ENCODE measurements at places on chromosomes 7 and 10.

- no peak for DNase-seq
Observed at GRCh38 chr10:7649673-7650300, 17.0 kb downstream of the ITIH5 start.

- no peak for DNase-seq
Observed at GRCh38 chr10:50397312-50398140, 146.2 kb upstream of the ASAH2 start.

DNA sequence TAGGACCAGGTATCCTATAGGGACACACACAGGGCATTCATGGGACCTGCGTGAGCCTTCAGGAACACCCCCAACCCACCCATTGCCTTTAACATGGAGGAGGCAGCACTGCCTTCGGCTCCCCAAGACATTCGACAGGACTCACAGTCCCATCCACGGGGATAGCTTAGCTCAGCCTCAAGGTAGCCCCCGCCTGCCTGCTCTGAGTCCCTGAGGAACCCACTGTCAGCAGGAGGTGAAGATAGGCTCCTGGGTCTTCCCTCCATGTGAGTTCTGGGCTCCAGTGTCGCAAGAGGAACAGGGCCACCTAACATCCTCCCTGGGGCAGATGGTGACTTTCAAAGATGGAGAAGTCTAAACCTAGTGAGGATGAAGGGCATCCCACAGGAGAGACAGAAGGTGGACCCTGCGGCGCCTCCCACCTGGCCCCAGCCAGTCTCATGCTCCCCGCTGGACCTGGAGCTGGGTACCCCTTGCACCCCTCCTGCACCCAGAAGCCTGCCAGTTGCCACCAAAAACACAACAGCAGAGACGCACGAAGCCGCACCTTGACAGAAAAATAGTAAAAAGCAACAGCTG is 4.9 kb upstream of the ADIRF start:
- no peak for DNase-seq

GRCh38 chr10:44398271-44398670 is 13.4 kb upstream of the CXCL12 start:
- no peak for DNase-seq

DNA sequence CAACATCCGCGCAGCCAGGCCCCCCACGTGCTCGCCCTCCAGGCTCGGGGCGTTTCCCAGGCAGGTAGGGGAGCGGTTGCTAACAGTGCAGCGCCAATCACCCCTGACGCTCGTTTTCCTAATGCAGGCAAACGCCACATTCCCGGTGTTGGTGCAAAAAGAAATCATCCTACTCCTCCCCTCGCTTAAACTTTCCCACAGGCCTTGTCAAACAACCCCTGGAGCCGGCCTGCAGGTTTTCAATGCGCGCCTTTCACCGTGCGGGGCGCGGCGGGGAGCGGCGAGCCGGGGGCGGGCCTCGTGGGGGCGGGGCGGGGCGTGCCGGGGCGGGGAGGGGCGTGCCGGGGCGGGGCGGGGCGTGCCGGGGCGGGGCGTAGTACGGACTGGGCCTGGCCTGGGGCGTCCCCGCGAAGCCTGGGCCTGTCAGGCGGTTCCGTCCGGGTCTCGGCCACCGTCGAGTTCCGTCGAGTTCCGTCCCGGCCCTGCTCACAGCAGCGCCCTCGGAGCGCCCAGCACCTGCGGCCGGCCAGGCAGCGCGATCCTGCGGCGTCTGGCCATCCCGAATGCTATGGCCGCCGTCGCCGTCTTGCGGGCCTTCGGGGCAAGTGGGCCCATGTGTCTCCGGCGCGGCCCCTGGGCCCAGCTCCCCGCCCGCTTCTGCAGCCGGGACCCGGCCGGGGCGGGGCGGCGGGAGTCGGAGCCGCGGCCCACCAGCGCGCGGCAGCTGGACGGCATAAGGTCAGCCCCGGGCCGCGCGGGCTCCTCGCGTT is at the start of gene ECHDC3:
TSS of gene ECHDC3 (plus strand) at position 374 of the 770 bp plus-strand sequence. CDS start at position 569, 195 bp downstream.
- peak; percentile 17 for DNase-seq

DNA sequence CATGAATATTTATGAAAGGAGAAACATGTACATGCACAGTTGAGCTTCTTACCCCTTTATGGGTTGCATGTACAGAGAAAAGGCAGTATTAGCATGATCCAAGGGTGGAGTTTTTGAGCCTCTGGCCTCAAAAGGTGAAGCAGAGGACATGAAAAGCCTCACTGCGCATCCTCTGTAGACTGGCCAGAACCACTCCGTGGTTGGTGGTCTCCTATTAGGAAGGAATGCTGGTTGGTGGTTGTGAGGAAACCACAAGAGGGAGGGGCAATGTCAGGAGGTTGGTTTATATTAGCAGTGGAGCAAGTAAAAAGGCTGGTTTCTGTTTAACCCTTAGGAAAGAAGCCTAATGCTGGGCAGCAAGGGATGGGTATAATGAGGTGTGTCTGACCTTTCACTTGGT is 37.5 kb downstream of the AHCYL2 start:
- peak; percentile 28 for DNase-seq

GRCh38 chr7:23022258-23022769 is 8.4 kb upstream of the HYCC1 start:
- DNase-seq: peak; percentile 86

DNA sequence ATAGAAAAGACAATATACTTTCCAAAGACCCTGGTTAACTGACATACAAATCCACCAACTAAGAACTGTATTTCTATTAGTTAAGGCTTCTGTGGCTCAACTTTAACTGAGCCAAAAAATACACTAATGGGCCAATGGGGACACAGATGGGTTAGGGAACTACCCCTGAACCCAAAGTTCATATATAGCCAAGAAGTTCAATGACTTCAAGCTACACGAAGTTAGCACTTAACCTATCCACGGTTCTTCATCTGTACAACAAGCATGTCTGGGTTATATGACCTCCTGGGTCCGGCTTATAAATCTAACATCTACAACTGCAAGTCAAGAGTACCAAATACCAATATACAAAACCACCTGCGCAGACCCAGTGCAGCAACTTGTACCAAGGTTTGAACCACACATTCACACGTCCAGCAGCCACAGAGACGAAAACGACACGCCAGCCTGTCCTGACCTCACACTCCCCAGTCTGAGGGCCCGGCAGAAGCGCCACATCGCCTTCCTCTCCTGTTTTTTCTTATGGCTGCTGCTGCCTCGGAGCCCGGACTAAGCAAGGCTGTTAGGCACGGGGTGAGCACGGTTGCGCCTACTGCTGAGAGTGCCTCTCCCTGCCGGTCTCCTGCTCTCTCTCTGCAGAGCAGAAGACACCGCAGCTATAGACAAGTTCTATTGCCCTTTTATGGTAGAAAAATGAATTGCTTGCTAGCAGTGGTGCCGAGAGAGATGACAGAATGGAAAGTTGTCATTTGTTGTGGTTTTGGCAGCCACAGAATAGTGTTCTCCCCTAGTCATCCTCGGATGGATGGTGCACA is 86.3 kb downstream of the RNF216 start:
- peak; percentile 98 for DNase-seq

GRCh38 chr10:86690657-86691084 is 22.4 kb downstream of the LDB3 start:
- DNase-seq: no peak

- DNase-seq: no peak
Observed at GRCh38 chr7:69122953-69123352, 475.3 kb upstream of the AUTS2 start.

GRCh38 chr10:28254290-28254985 is 48.4 kb downstream of the MPP7 start:
- peak; percentile 58 for DNase-seq

DNA sequence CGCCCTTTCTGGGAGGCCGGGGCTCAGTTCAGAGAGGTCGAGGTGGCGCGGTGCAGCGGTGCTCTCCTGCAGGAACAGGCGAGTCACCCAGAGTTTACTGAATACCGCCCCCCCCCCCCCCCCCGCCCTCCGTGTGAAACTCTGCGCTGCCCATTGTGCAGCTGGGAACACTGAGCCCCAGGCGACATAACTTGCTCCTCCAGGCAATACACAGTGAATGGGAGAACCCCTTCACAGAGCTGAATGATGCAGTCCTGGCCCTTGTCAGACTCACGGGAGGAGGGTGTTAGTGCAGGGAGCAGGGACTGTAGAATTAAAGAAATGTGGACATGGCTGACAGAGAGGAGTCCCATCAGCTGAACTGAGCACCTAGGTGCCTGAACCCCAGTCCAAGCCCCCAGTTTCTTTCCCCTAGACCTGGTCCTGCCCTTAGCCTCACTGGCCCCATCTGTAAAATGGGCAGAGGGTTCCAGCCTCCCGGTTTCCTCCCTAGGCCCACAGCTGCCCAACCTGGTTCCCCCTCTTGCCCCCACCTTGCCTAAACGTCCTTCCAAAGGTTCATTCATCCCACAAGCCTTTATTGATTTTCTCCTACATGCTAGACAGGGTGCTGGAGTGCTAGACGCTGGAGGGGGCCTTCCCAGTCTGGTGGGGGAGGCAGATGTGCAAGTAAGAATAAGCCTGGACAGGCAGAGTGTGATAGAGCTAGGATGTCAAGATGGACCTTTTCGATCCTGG is 869 bp upstream of the LOXL4 start:
- no peak for DNase-seq

DNA sequence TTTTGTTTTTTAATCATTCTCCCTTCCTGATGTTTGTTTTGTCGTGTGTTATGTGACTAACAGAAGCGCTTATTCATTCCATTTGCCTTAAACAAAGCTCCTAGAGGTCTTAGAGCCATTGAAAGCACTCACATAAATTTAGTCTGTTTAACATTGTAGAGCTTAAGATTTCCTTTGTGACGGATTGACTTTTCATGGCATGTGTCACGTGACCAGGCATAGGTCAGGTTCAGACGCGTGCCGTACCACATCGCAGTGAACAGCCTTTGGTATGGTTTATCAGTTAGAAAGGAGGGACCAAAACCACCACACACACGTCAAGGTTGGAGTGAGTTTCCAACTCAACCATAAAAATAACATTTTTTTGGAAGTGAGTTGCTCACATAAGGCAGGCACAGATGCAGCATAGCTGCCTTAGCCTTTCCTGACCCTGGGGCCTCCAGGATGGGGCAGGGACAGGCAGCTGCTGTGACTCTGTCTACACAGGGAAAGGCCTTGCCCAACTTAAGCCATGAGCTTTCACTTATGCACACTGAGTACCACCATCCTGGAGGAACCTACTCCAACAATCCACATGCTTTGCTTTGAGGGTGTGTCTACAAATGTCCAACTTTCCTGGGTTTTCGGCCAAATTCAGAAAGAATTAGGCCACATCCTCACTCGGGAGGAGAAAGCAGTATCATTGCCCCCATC is 55.5 kb downstream of the WDFY4 start:
- DNase-seq: no peak

DNA sequence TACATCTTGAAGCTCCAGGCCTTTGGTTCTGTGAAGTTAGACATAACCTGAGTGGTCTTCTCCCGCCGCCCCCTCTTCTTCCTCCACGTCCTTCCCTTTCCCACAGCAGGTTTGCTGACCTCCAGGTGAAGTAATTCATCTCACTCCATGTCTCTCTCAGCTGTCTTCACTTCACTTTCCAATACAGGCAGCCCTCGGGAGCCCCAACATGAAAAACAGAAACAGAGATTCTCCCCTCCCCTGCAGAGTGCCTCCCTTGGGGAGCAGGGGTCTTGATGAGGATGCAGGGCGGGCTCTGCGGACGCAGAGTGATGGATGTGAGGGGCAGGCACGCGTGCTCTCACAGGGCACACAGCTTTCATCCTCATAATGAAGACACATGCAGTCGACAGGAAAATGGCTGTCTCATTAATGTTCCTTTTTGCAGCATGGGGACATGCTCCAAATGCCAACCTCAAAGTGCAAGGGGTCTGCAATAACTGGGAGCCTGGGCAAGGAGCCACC is 95.6 kb downstream of the GPAM start:
- no peak for DNase-seq

GRCh38 chr7:113125728-113126127 is 7.4 kb upstream of the SMIM30 start:
- DNase-seq: no peak

DNA sequence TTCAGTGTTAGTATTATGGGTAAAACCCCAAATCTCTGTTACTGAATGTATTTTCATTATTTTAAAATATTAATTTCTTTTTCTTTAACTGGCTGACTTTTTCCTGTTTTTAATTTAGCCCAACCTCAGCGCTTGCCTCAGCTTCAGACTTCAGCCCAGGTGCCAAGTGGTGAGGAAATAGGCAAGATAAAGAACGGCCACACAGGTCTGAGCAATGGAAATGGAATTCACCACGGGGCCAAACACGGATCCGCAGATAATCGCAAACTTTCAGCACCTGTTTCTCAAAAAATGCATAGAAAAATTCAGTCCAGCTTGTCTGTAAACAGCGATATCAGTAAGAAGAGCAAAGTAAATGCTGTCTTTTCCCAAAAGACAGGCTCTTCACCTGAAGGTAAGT is 57.5 kb downstream of the MDFIC start:
- DNase-seq: peak; percentile 66

DNA sequence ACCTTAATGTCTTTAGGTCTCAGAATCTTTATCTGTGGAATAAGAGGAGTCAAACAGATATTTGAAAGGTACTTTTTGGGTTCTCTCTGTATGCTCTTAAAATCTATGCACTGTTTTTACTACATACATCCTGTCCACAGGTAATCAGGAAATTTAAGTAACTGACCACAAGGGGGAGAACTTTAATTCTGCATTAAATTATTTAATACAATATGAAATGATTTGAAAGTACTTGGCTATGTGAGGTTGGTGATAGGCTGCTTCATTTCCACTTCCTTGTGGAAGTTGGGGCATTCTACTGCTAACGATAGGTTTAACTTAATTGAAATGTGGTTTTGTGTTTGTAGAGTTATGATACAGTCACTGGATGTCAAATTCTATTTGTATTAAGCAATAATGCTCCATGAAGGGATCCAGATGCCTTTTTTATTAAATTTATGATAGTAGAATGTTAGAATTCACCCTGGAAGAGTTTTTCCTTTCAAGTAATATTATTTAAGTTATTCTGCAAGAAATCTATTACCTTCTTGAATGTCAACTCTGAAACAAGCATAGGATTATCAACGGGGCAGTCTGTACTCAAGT is 6.0 kb downstream of the TEX47 start:
- DNase-seq: peak; percentile 12

GRCh38 chr10:68628576-68629127 is 68.5 kb downstream of the TET1 start:
- peak; percentile 40 for DNase-seq

DNA sequence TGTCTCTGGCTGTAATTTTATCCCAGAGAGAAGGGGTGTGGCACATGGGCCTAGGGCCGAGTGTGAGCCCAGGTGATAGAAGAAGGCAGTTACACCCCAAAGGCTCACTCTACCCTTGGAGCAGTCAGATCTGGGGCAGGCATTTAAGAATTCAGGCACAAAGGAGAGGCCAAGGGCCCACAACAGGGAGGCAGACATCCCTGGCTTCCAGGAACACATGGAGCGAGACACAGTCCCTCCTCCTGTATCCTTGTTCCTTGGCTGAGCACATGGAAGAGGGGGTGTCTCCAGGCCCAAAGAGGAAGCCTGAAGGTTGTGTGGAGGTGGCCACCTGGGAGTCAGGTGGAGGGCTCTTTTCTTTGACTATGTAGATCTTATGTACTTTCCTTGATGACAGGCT is 286.2 kb downstream of the RPS24 start:
- DNase-seq: no peak
